ENCODE measurements at places on chromosomes 2 and 18. TPM values are rescaled to one million over a fixed set of nuclear protein-coding genes. Genes with fewer than 3 reads are reported as not detected.

GRCh38 chr2:212959471-212960117 is 191.8 kb downstream of the IKZF2 start:
- no peak for DNase-seq

DNA sequence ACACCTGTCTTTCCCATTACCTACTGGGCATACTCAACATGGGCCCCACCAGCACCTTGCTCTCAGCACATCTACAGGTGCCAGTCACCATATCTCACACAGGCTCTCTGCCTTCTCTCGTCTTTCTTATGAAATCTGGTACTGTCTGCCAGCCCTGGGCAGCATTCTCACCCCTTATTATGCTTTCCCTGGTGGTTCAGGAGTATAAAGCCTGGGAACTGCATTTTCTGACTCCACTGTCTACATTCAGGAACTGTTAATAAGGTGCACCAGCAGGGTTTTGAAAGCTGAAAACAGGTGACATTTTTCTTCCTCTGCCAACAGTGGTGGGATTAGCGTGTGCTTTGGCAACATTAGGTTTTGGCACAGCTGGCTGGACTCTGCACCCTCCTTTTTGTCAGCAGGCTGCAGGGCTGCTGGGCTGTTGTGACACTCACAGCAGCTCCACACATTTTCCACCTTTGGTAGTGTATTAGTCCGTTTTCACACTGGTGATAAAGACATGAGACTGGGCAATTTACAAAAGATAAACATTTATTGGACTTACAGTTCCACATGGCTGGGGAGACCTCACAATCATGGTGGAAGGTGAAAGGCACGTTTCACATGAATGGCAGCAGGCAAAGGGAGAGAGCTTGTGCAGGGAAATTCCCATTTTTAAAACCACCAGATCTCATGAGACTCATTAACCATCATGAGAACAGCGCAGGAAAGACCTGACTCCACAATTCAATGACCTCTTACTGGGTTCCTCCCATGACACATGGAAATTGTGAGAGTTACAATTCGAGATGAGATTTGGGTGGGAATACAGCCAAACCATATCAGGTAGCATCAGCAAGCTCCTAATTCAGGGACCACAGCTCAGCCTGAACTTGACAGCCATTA is 343.1 kb upstream of the LYPD1 start:
- no peak for DNase-seq

DNA sequence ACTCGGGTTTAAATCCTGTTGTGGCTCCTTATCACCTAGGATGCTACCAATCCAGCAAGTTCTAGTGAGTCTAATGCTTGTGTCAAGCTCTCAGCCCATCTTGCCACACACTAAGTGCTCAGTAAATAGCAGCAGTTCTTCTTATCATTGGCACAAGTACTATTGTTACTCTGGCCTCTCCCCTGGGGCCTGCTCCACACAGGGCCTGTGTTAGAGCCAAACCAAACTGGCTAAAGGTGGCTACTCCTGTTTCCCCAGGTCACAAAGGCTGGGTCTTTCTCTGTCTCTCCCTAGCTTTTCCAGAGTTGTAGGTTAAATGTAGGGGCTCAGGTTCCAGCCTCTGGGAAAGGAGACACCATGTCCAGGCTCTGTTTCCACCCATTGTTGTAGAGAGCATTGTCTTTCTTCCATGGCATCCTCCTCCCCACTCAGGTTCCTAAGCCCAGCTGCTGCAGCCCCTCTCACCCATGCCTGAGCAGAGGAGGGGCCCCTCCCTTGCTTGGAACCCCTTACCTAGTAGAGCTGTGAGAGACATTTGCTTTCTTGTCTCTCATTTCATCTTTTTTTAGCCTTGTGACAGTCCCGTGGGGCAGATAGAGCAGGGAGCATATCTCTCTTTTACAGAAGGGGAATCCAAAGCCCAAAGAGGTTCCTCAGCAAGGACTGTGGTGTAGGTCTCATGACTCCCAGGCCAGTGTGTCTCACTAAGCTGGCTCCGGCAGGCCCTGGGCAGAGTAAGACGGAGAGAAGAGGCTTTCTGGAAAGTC is 56.4 kb upstream of the OTOF start:
- DNase-seq = no peak

- DNase-seq = peak; percentile 83
Observed at GRCh38 chr2:164706522-164706921, 85.2 kb upstream of the GRB14 start.

GRCh38 chr2:150138587-150138986 is 348.9 kb downstream of the RND3 start:
- DNase-seq = peak; percentile 42

The LAMA3 gene
- total RNA-seq = 13.2 TPM

DNA sequence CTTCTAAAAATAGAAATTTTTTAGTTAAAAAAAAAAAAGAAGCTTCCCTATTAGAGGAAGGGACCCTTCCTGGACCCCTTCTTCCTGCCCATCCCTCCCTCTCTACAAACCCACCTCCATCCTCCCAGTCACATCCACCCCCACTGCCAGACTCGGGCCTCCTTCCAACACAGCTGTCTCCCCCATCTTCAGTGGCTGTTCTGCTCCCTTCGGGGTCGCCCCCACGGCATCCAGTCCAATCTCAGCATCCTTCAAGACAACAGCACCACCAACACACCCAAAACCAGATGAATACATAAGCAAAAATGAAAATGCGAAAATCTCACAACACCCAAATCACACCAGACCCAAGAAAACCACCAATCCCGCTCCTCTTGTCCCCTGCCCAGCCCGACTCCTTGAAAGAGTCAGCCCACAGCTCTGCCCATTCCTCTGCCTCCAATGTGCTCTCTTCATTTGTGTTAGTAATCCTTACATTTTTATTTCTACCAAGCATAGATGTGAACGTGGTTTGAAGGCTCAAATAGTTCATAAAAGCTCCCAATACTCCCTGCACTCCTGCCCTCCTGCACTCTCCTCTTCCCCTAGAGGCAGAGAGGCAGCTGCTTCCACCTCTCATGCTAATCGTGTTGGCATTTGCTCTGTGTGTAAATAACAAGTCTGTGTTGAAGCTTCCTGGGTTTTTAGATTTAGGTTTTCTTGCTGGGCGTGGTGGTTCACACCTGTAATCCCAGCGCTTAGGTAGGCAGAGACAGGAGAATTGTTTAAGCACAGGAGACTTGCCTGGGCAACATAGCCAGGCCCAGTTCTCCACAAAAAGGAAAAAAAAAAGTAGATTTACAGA is 37.0 kb downstream of the MAL start:
- no peak for DNase-seq

GRCh38 chr2:17911491-17912260 is 33.2 kb downstream of the KCNS3 start:
- DNase-seq = no peak

- DNase-seq = no peak
Observed at GRCh38 chr2:146370826-146371225, 1474.0 kb upstream of the ACVR2A start.

GRCh38 chr18:34697891-34698290 is 12.2 kb upstream of the DTNA start:
- no peak for DNase-seq

The SAG gene
- not detected for total RNA-seq

GRCh38 chr2:12412898-12413305 is 303.8 kb upstream of the TRIB2 start:
- DNase-seq = peak; percentile 51

GRCh38 chr2:187976986-187977333 is 314.7 kb upstream of the GULP1 start:
- DNase-seq = no peak

GRCh38 chr2:153871231-153872221 is at the start of gene GALNT13:
GALNT13 (plus strand) TSS chr2:153871922.
- DNase-seq = peak; percentile 65

The NTSR2 gene
- under 0.01 TPM for total RNA-seq

GRCh38 chr2:36267194-36267593 is 88.4 kb upstream of the CRIM1 start:
- no peak for DNase-seq

DNA sequence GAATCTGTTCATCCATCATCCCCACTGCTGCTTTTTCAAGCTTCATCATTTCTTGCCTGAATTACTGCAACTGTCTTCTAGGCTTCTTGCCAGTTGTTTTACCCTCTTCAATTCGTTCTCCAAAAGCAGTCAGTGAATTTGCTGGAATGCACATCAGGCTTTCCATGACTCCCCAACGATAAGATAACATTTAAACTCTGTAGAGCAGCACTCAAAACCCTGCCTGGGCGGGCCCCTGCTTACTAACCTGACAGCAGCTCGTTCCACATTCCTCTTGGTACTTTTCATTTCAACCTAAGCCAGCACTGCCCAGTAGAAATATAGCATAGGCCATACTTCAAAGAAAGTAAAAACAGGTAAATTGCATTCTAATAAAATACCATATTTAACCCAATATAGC is 342.9 kb downstream of the SUCLG1 start:
- no peak for DNase-seq
